Activated naive CD4-positive, alpha-beta T cell treated with anti-CD3 and anti-CD28 coated beads for 36 hours (primary cell): ENCODE measurements at places on chromosomes 11 and 22. TPM values are rescaled to one million over a fixed set of nuclear protein-coding genes. Genes with fewer than 3 reads are reported as not detected.
A peak's percentile ranks its signal among the peaks of the same experiment; 100 is the strongest.

DNA sequence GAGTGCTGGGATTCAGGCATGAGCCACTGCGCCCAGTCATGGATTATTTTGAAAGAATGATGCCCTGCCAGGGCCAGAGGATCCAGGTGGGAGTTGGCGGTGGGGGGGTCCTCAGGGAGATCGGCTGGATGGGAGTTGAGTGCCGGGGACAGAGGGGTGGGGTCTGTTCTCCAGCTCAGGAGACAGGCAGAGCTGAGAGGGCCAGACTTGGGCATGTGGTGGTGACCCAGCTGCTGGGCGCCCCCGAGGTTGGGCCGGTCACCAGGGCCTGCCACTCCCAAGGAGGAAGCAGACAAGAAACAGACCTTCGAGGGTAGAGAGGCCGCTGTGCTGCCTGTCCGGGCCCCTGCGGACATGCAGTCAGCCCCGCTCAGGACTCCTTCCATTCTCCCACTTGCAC is 11.8 kb upstream of the PRODH start:
- no peaks in the 10 kb centered on the region for H3K4me1 ChIP-seq
- H3K36me3 ChIP-seq: no peaks in the 10 kb centered on the region
- no peak overlapping the region for H3K27ac ChIP-seq

GRCh38 chr11:61267437-61267841 is 26.5 kb downstream of the PGA5 start:
- no peak overlapping the region for H3K4me3 ChIP-seq
- H3K36me3 ChIP-seq: peaks cover 6% of the 10 kb centered on the region
- no peak for DNase-seq
- no peak overlapping the region for H3K27ac ChIP-seq
- no peaks in the 10 kb centered on the region for H3K27me3 ChIP-seq

DNA sequence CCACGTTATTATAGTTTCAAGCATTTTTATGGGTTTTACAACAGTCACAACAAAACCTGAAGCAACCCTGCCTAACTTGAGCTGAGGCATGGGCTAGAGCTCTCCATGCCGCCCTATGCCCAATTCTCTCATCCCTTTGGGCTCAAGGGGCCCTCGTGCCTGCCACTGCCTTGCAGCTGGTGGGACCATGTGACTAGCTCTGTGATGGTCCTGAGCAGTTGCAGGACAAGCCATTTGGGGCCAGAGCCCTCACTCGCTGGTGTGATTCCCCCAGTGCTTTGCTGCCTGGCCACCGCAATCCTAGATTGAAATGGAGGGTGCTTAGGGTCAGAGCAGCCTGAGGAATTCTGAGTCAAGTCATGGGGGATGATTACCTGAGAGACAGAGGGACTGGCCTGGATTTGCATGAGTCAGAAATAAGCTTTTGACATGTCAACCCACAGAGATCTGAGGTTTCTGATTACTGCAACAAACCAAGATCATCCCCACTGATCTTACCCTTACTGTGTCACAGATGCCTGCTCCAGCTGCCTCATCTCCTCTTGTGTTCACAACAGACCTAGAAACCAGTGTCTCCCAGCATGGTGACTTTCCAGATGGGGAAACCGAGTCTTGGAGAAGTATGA is 323.7 kb downstream of the BRD1 start:
- no peaks in the 10 kb centered on the region for H3K27me3 ChIP-seq
- H3K27ac ChIP-seq: no peak overlapping the region
- no peaks in the 10 kb centered on the region for H3K4me1 ChIP-seq
- no peak for DNase-seq

The RGL4 gene
- 24.1 TPM for total RNA-seq

DNA sequence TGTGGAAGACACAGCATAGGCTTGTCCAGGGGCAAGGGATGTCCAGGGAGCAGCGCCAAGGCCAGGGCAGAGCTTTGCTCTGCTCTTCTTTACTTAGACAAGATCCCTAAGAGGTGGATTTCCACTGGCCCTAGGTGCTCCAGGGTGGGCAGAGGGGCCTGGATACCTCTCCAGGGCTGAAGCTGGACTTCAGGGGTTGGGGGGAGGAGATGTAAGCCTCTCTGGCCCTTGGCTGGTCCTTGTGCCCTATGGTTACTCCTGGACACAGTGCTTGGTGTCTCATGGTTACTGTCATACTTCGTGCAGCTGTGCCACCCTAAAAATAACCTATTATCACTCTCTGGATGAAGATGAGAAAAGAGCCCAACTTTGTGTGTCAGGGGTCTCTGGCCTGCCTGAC is 12.9 kb upstream of the KCNJ11 start:
- no peaks in the 10 kb centered on the region for H3K4me1 ChIP-seq
- no peak overlapping the region for H3K4me3 ChIP-seq
- no peaks in the 10 kb centered on the region for H3K36me3 ChIP-seq
- H3K27ac ChIP-seq: no peak overlapping the region
- no peak for DNase-seq

The TRPM5 gene
- not detected for total RNA-seq

GRCh38 chr11:66858186-66858938 is 1.5 kb downstream of the LRFN4 start:
- peaks cover 3% of the 10 kb centered on the region for H3K4me1 ChIP-seq
- H3K4me3 ChIP-seq: peak overlapping the region; percentile 66
- H3K27me3 ChIP-seq: no peaks in the 10 kb centered on the region
- H3K27ac ChIP-seq: no peak overlapping the region

GRCh38 chr22:39129746-39130145 is 22.7 kb downstream of the CBX7 start:
- no peaks in the 10 kb centered on the region for H3K27me3 ChIP-seq
- no peak overlapping the region for H3K27ac ChIP-seq
- no peaks in the 10 kb centered on the region for H3K4me1 ChIP-seq
- no peak overlapping the region for H3K4me3 ChIP-seq
- H3K36me3 ChIP-seq: no peaks in the 10 kb centered on the region

GRCh38 chr11:128913806-128914205 is 22.6 kb downstream of the KCNJ5 start:
- no peaks in the 10 kb centered on the region for H3K36me3 ChIP-seq
- DNase-seq: no peak
- no peaks in the 10 kb centered on the region for H3K4me1 ChIP-seq
- no peak overlapping the region for H3K4me3 ChIP-seq

GRCh38 chr11:45091563-45092403 is 54.7 kb upstream of the PRDM11 start:
- no peak for DNase-seq
- H3K27ac ChIP-seq: no peak overlapping the region
- H3K4me3 ChIP-seq: no peak overlapping the region
- H3K27me3 ChIP-seq: peaks cover 3% of the 10 kb centered on the region

DNA sequence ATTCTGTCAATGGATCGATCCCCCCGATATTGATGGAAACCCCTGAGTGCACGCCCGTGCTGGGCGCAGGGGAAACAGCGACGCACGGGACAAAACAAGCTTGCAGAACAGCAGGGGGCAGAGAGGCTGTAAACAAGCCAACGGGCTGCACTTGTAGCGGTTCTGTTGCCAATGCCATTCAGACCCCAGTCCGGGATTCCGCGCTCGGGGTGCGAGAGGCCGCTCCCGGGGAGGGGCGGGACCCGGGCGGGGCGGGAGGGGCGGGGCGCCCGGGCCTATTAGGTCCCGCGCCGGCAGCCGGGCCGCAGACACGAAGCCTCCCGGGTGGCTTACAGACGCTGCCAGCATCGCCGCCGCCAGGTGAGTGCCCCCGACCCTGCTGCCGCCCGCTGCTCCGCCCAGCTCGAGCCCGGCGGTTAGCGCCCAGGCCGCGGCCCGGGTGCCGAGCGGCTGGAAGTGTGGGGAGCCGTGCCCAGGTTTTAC is at the start of gene BIK:
TSS of gene BIK (plus strand) at position 307 of the 483 bp plus-strand sequence. CDS start 13,273 bp downstream, outside the sequence.
- DNase-seq: peak; percentile 49
- H3K36me3 ChIP-seq: no peaks in the 10 kb centered on the region
- peaks cover 5% of the 10 kb centered on the region for H3K4me1 ChIP-seq
- peak within 1 kb of the TSS; percentile 69 for H3K4me3 ChIP-seq
- no peak within 1 kb of the TSS for H3K27ac ChIP-seq
- H3K27me3 ChIP-seq: peaks cover 3% of the 10 kb centered on the region

GRCh38 chr11:75132080-75132479 is 18.8 kb upstream of the SLCO2B1 start:
- H3K4me3 ChIP-seq: no peak overlapping the region
- H3K27me3 ChIP-seq: peaks cover 17% of the 10 kb centered on the region
- H3K36me3 ChIP-seq: no peaks in the 10 kb centered on the region
- H3K27ac ChIP-seq: no peak overlapping the region
- no peak for DNase-seq

DNA sequence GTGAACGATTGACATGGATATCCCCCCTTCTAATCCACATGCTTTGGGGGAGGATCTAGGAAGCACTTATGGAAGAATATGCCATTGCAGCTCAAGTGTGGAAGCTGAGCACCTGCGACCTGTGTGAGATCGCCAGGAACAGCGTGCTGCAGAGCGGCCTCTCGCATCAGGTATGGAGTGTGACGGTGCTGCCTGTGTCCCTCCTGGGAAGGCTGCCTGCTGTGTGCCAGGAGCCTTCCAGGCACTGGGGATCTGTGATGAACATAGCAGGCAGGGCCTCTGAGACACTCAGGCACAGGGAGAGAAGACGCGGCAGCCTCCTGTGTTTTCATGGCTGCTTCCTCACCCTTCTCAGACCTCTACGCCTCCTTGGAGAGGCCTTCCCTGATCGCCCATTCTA is 36.5 kb downstream of the RNF141 start:
- H3K27ac ChIP-seq: no peak overlapping the region
- no peaks in the 10 kb centered on the region for H3K27me3 ChIP-seq
- H3K4me3 ChIP-seq: no peak overlapping the region
- peaks cover 7% of the 10 kb centered on the region for H3K36me3 ChIP-seq
- H3K4me1 ChIP-seq: no peaks in the 10 kb centered on the region

DNA sequence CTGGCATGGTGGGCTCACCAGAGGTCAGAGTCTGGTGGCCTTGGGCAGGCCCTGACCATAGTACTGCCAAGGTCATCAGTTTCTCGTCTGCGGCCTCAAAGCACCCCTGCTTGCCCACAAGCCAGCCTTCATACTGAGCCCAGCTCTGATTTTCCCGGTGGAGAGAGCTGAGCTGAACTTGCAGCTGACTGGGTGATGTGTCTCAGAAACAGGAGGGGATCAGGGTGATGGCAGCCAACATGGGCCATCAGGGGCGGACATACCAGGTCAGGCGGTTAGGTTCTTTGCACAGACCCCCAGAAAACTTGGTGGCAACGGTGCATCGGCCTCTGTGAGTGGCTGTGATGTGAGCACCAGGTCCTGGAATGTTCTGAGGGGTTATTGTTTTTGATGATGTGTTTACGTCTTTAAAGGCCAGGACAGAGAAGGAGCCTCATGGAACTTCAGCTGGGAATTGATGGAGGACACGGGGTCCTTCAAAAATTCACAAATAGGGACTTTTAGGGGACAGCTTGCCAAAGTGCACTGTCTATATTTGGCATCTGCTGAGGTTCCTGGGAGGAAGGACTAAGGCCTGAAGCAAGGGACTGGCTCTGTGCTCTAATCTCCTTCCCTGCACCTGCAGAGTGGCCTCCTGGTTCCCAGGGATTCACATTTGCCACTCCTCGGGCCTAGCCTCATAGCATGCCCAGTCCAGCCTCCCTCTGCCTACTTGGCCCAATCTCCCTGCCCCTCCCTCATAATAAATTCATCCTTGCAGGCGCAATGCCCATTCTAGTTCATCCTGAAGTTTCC is 131.2 kb downstream of the OSBP2 start:
- no peak for DNase-seq
- no peaks in the 10 kb centered on the region for H3K36me3 ChIP-seq
- H3K27me3 ChIP-seq: peaks cover 19% of the 10 kb centered on the region
- H3K4me1 ChIP-seq: peaks cover 10% of the 10 kb centered on the region
- no peak overlapping the region for H3K4me3 ChIP-seq
- H3K27ac ChIP-seq: peak overlapping the region; percentile 26

- H3K4me3 ChIP-seq: no peak overlapping the region
- no peaks in the 10 kb centered on the region for H3K27me3 ChIP-seq
- H3K27ac ChIP-seq: no peak overlapping the region
- H3K4me1 ChIP-seq: peaks cover 15% of the 10 kb centered on the region
- no peak for DNase-seq
- peaks cover 2% of the 10 kb centered on the region for H3K36me3 ChIP-seq
These were observed 169.0 kb downstream of the TBC1D22A start for GRCh38 chr22:46931414-46931813.

DNA sequence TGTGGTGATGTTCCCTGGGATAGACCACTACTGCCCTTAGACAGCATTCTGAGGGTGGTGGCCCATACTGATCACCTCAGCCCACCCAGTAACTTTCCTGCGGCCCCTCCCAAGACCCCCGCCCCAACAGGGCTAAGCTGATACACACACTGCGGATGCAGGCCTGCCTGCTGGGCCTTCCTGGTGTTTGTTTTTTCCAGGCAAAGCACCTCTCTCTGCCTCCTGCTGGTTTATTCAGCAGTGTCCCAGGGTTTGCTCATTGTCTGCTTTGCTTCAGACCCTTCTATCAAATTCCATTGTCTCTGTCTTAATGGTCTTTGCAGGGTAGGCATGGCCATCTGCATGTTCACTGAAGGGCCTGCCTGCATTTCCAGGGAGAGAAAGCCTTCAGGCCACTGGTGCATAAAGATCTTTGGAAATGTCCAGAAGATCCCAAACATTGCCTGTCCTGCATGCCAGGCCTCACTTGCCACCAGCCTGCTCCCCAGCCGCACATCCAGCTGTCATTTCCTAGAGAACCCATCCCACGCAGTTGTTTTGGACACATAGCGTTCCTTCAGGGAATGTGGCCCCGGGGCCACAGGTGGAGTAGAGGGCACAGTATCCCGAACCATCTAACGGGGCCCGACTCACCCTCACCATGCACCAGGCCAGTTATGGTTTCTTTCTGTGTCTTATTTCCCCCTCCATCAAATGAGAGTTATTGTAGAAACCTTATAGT is 50.2 kb downstream of the BCR start:
- H3K4me1 ChIP-seq: peaks cover 81% of the 10 kb centered on the region
- no peak for DNase-seq
- H3K27ac ChIP-seq: peak overlapping the region; percentile 33

- peaks cover 72% of the 10 kb centered on the region for H3K4me1 ChIP-seq
- DNase-seq: peak; percentile 27
- H3K27me3 ChIP-seq: no peaks in the 10 kb centered on the region
- H3K36me3 ChIP-seq: peaks cover 5% of the 10 kb centered on the region
These were observed 28.5 kb downstream of the CELF1 start for GRCh38 chr11:47524291-47524874.

- H3K4me1 ChIP-seq: no peaks in the 10 kb centered on the region
- no peaks in the 10 kb centered on the region for H3K36me3 ChIP-seq
- no peak for DNase-seq
- no peak overlapping the region for H3K4me3 ChIP-seq
- H3K27me3 ChIP-seq: peaks cover 4% of the 10 kb centered on the region
These were observed 34.7 kb upstream of the CSNK2A3 start for GRCh38 chr11:11387622-11388305.

The APOL6 gene
- 33.6 TPM for total RNA-seq

- H3K27me3 ChIP-seq: no peaks in the 10 kb centered on the region
- no peaks in the 10 kb centered on the region for H3K36me3 ChIP-seq
- no peak overlapping the region for H3K27ac ChIP-seq
- H3K4me3 ChIP-seq: no peak overlapping the region
These were observed 82.6 kb downstream of the CACNA1I start for GRCh38 chr22:39652990-39653786.

- H3K4me3 ChIP-seq: no peak overlapping the region
- H3K27ac ChIP-seq: no peak overlapping the region
- no peaks in the 10 kb centered on the region for H3K4me1 ChIP-seq
- H3K36me3 ChIP-seq: no peaks in the 10 kb centered on the region
- no peak for DNase-seq
These were observed 21.2 kb downstream of the POLD4 start for GRCh38 chr11:67332081-67332691.
